ENCODE measurements at places on chromosomes 2 and 18.

GRCh38 chr2:173708806-173709205 is 256.4 kb downstream of the SP3 start:
- DNase-seq, result peak; percentile 30

DNA sequence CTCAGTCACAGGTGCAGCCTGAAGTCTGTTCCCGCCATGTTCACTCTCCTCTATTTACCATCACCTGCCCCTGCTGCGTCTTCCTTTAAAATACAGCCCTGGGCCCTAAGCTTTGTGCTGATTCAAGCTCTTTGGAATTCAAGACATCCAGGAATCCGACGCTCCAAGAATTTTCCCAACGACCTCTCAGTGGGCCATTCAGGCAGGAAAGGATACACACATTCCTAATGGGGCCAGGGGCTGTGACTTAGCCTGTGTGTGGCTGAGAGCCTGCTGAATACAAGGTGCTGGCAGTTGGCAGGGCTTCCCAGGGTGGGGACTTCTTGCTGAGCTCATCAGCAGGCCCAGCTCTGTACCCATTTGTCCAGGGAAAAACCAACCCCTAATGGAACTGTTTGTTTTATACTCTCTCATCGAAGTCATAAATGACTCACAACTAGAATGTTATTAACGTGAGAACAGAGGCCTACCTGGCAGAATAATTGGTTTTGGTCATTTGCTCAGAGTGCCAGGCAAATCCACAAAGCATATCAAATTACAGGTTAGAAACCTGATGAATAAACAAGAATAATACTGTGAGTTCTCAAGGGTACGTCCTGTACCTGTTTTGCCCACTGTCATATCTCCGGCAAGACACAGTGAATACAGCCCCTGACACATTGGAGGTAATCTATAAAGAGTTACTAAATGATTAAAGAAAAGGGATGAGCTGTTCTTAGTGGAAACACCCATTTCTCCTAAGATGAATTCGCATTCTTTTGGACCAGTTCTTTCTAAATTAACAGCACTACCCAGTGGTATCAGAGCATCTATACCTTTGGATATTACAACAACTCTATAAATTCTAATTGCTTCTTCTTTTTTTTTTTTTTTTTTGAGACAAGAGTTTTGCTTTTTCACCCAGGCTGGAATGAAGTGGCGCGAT is 12.6 kb upstream of the KCMF1 start:
- DNase-seq, result no peak

GRCh38 chr2:151097128-151097527 is 164.5 kb downstream of the RBM43 start:
- peak; percentile 81 for DNase-seq

DNA sequence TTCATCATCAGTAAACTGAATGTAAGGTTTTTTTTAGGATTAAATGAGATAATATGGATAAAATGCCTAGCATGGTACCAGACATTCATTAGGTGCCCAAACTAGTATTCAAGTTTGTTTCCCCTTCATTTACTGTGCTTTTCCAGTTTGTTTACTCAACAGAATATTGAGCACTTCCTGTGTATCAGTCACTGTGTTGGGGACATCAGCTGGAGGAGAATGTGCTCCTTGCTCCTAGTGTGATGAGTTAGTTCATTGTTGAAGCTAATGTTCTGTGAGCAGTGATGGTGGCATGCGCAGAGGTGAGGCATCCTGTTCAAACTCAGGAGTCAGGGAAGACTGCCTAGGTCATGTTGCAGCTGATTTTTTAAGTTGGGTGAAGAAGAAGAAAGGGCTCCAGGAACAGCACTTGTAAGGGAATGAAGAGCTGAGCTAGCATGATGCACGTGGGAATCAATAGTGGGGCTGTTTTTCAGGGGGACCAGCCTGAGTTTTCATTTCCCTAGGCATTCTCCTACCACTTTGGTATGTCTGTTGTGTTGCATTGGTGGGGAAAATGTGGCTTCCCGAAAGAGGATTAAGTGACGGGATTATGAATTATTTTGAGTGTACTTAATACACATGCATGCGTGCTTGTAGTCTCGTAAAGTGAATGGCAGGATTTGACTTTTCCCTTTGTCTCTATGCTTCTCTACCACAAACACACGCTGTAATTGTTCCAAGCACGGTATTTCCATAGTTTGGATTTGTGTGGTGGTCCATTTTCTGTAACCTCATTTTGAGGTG is 23.7 kb downstream of the TTLL4 start:
- no peak for DNase-seq

DNA sequence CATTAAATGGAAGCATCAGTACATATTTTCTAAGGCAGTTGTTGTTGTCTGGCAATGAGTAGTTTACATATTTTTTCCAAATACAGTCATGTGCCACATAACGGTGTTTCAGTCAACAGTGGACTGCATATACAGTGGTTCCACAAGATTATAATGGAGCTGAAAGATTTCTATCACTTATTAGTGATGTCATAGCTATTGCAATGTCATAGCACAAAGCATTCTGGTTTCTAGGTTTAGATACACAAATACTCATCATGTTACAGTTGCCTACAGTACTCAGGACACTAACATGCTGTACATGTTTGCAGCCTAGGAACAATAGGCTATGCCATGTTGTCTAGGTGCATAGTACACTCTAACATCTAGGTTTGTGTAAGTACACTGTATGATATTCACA is 45.0 kb downstream of the RND3 start:
- DNase-seq, result no peak

GRCh38 chr2:45172142-45172541 is 162.9 kb upstream of the SIX2 start:
- DNase-seq, result no peak

DNA sequence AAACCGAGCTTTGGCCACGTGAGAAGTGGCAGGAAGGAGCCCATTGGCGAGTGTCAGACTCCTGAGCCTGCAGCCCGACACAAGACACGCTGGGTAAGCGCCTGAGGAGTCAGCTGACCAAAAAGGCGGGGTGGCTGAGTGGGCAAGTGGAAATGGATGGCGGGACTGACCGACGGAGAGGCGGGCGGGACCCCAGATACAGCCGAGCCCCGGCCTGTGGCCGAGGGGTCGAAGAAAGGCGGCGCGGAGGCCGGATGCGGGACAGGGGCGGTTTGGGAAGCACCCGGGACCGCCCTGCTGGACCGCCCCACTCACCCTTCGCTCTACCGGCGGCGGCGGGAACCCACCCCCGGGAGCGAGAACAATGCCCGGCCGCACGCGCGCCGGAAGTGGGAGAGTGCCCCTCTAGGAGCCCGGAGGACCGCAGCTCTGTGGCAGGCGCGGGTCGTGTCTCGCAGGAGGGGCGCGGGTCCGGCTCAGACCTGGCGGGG is 22.8 kb downstream of the ZSCAN30 start:
- peak; percentile 90 for DNase-seq

GRCh38 chr18:7919565-7919964 is 352.4 kb downstream of the PTPRM start:
- no peak for DNase-seq

GRCh38 chr18:31206071-31206470 is 43.4 kb upstream of the DSC1 start:
- no peak for DNase-seq

GRCh38 chr2:60551240-60552077 is 2.0 kb downstream of the BCL11A start:
- no peak for DNase-seq

DNA sequence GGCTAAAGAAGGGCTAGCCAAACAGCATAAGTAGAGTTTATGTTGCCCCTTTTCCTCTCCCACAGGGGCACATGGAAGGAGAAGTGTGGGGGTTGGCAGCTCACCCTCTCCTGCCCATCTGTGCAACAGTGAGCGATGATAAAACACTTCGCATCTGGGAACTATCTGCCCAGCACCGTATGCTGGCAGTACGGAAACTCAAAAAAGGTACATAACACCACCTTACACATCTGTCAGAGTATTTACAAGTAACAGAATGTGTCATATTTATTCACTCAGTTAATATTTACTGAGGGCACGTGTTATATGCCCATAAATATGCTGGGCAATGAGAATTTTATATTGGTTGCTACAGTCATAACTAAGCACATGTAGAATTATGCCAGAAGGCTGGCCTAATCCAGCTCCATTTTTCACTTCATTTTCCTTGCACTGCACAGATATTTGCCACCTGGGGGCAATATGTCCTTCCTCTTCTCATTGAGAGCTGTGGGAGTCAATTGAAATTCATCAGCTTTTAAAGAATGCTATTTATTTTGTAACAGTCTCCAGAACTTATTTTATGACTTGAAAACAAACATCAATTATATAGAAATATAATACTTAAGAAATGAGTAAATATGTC is 150.6 kb downstream of the RTN4 start:
- DNase-seq, result peak; percentile 11

Measured in right lung (tissue), 10 donors.